ENCODE measurements at places on chromosomes 13 and 19.

- DNase-seq = no peak
Observed at GRCh38 chr13:30796132-30796572, 60.8 kb downstream of the ALOX5AP start.

DNA sequence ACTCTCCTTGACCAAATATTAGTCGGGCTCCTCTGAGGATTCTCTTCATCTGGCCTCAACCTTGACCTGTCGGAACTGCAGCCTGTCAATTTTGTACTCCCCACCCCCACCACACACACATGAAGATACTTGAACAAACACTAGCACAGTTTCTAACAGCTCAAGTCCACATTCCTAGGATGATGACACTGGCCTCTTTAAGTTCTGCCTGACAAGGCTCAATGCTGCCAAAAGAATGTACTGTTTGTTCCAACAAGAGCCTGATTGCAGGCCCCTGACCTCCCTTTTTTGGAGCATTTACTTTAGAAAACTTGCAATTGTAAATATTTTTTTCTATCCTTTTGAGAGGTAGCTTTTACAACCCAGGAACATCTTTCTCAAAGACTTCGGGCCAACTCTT is 169.2 kb upstream of the IRS2 start:
- DNase-seq = no peak

DNA sequence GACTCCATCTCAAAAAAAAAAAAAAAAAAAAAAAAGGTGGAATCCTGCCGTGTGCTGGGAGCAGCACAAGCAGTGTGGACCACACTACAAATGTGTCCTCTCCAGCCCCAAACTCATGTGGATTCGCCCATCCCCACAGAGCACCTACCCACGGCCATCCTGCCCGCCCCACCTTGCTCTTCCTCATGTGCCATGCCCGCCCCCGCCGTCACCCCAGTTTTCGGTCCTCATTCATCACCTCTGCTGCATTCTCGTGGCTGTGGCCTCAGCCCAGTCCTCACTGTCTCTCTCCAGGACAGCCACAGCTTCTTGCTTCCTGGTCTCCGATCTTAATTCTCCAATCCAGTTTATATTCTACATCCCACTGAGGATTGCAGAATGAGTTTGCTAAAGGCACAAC is 80.0 kb upstream of the TM9SF2 start:
- DNase-seq = no peak

DNA sequence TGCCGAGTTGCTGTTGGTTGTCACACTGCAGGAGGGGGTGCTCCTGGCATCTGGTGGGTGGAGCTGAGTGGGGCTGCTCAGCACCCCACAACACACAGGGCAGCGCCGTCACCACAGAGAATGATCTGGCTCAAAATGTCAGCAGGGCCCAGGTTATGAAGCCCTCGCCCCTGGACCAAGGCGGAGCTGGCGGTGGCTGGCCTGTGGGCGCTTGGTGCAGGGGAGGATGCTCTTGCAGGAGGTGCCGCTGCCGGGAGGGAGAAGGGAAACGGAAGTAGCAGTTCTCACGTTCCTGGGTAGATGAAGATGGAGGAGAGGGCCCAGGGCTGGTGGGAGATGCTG is 14.2 kb upstream of the LENG8 start:
- peak; percentile 45 for DNase-seq

- peak; percentile 95 for DNase-seq
Observed at GRCh38 chr13:99971576-99972189, at the start of gene ZIC5. Gene ZIC5, minus strand, starts transcription at chr13:99971767. Its CDS starts 164 bp downstream, at chr13:99971603.

DNA sequence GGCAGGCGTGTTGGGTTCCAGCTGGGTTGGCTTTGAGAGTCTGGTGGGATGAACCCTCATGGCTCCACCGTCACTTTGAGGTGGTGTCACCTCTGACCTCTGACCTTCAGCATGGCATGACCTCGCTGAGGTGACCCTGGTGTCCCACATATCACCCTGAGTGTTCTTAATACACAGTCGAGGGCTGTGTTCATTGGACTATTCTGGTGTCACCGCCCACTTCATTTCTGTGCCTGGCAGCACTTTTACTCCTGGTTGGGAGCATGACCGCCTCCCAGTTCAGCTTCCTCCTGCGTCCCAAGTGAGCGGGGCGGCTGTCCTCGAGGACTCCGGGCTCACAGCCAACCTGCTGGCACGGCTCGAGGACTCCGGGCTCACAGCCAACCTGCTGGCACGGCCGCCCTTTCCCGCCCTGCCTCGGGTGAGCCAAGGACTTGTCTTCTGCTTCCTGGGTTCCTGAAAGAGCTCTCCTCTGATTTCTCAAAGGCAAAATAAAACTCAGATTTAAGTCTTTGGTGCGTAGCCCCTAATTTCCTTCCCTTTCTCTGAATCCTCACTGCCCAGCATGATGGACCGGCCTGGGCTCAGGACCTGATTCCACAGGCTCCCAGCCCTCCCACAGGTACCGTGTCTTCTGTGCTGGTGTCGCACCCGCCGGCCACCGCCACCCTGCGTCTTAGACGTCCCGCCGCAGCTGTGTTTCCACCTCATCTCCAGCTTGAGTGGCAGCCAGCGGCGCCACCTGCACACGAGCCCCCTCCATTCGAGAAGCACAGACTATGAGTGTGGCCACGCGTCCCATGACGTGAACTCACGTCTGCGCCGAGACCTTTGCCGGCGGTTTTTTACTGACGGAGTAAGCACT is 10.4 kb downstream of the ATP4B start:
- DNase-seq = no peak

DNA sequence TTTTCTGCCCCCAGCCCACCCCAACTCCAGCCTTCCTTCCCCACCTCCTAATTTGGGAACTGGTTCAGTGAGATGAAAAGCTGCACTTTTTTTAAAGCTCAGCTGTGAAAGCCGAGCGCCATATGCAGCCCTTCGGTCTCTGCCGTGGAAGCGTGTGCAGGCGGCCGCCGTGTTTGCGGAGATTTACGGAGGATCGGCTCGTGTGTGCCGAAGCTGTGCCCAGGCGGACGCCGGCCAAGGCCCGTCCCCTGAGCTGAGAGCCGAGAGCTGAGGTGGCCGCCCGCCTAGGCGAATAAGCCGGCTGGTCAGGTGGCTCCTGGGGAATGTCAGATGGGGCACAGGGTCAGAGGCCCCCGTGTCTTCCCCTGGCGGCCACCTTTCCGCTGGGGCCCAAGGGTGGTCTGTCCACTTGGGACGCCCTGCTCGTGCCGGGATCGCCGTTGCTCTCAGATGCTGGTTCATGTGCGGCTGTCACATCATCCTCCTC is 78.7 kb downstream of the ZNF536 start:
- DNase-seq = no peak

GRCh38 chr13:26041444-26041843 is 10.4 kb downstream of the SHISA2 start:
- DNase-seq = no peak

- no peak for DNase-seq
Observed at GRCh38 chr13:39566216-39566869, 36.6 kb downstream of the LHFPL6 start.

- peak; percentile 81 for DNase-seq
Observed at GRCh38 chr19:40702337-40703012, 12.0 kb upstream of the NUMBL start.

GRCh38 chr19:33284146-33284643 is 18.1 kb downstream of the CEBPA start:
- no peak for DNase-seq
